Smooth muscle cell of the umbilical artery (primary cell): ENCODE measurements at places on chromosomes 2 and 18. TPM values are rescaled to one million over a fixed set of nuclear protein-coding genes. Genes with fewer than 3 reads are reported as not detected.

The NTSR2 gene
- total RNA-seq = not detected in 2 replicates

The DNPEP gene
- 52.6 and 57.3 TPM in 2 replicates for total RNA-seq

The ZNF513 gene
- 9.8 and 11.6 TPM in 2 replicates for total RNA-seq

The SP5 gene
- not detected in 2 replicates for total RNA-seq

The MEIS1 gene
- 45.0 and 146 TPM in 2 replicates for total RNA-seq

The CMPK2 gene
- total RNA-seq = 0.32 and 0.59 TPM in 2 replicates

The OSBPL6 gene
- 1.8 and 12.8 TPM in 2 replicates for total RNA-seq

The RAPGEF4 gene
- 0.28 and 2.7 TPM in 2 replicates for total RNA-seq

The POTEC gene
- total RNA-seq = not detected in 2 replicates

The DSEL gene
- total RNA-seq = 20.8 and 33.4 TPM in 2 replicates

The FAM110C gene
- total RNA-seq = under 0.01 and 0.05 TPM in 2 replicates
